GM12878 (cell line): ENCODE measurements at places on chromosomes 5 and 9. TPM values are rescaled to one million over a fixed set of nuclear protein-coding genes. Genes with fewer than 3 reads are reported as not detected.

DMRTA1 gene
- polyA plus RNA-seq = 0.04 TPM in 1 of 2 replicates, not detected in the other

DNAI1 gene
- polyA plus RNA-seq = not detected in 2 replicates

GRM6 gene
- polyA plus RNA-seq = not detected in 2 replicates

- DNase-seq = no peak
These were observed 109.3 kb upstream of the TMEM161B start for GRCh38 chr5:88377705-88378656.

- no peak for DNase-seq
These were observed 169.8 kb upstream of the FREM1 start for GRCh38 chr9:15079989-15080388.

DNA sequence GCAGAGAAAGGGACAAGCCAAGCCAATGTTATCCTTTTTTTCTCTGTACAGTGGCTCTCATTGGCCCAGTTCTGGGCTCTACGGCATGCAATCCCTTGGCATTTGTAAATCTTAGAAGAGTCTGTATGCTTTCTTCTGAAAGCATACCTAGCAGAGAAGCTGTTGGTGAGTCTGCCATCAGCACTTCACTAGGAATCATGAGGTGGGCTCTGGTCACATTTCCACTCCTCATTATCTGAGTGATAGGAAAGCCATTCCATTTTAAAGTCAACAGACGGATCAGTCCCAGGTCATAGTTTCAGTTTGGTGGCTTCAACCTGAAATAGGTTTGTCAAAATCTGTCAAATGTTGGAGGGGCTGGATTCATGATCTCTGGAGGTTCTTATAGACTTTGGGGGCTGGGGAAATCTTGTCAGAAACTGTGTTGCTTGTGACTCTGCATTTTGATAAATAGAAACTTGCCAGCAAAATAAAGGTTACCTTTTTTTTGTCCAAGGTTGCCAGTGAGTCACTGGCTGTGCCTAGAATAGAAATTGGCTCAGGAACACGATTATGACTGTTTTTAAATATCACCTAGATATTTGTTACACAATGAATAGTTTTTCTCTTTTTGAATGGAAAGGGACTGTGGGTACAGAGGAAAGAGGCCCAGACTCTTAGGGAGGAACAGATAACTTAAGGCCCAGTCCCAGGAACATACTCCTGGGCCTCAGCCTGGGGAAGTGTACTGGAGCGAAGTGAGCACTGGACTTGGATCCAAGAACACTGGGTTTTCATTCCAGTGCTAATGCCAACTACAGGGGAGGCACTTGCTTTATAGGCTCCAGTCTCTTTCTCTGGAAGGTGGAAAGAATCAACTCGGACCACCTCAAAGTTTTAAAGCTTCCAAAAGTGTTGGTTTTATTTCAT is 183.1 kb downstream of the NMUR2 start:
- DNase-seq = no peak

DNA sequence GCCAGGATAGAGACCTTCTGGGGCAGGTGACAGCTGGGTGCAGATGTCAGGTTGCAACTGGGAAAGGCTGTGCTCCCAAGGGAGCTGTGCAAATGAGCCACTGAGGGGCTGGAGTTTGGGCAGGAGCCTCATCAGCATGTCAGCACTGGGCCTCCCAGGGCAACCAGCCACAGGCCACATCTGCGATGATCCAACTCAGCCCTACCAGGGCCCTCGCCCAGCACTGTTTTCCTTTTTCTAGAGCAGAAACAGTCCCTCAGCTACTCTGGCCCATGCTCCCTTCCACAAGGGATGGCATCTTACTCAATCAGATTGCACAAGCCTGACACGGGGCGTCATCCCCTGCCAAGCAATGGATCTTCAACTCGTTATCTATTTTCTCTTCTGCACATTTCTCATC is 24.8 kb downstream of the NIPAL4 start:
- no peak for DNase-seq

GRCh38 chr5:180139731-180140055 is 68.1 kb upstream of the RNF130 start:
- no peak for DNase-seq

GRCh38 chr5:132492386-132493125 is 2.0 kb upstream of the IRF1 start:
- no peak for DNase-seq

GRCh38 chr5:36558641-36559040 is 47.8 kb upstream of the SLC1A3 start:
- no peak for DNase-seq

- no peak for DNase-seq
These were observed 27.3 kb downstream of the ANP32B start for GRCh38 chr9:98010445-98010844.

GRCh38 chr5:158245513-158245912 is 386.6 kb upstream of the CLINT1 start:
- DNase-seq = no peak

DNA sequence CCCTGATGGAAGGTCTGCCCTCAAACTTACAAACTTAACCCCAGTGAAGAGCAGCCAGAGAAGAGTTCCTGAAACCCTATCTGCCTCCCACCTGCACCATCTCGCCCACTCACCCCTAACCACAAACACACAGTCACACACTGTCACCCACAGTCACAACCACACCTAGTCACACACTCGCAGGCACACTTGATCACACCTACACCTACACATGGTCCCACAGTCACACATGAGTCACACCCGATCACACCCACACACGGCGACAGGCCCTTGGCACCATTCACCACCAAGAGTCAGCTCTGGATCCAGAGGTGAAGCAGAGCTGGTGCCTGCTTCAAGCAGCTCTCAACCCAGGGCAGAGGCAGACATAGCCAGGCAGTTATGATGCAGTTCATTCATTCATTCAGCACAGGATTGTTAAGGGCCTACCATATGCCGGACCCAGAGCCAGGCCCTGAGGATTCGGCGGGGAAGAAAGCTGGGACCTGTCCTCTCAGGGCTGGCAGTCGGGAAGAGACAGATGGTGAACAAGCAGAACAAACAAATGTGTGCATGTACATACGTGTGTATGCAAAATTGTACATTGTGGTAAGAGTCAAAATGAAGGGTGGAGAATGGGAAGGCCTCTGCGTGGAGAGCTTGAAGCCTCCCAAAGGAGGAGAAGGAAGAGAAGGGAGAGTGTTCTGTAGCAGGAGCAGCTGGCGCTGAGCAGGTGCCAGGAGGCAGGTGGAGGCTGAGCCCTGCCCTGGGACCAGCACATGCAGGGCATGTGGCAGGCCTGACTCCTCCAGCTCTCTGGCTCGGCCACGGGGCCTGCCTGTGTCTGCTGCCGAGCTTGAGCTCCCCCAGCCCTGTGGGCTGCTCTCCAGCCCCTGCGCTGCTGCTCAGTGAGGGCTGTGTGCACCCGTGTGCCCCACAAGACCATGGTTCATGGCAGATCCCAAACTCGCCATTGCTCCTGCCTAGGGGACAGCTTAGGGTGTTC is 6.4 kb downstream of the TSPAN17 start:
- peak; percentile 12 for DNase-seq

GRCh38 chr9:86513429-86513828 is 159.2 kb upstream of the TUT7 start:
- DNase-seq = no peak

- no peak for DNase-seq
These were observed 910 bp downstream of the TRIM14 start for GRCh38 chr9:98117984-98118639.
